ENCODE measurements at places on chromosomes 1 and 21.
A peak's percentile ranks its signal among the peaks of the same experiment; 100 is the strongest.

- no peak for DNase-seq
These were observed 11.1 kb downstream of the ATP6V1G3 start for GRCh38 chr1:198529414-198529813.

- no peak for DNase-seq
These were observed 8.9 kb upstream of the C4BPB start for GRCh38 chr1:207079706-207080241.

DNA sequence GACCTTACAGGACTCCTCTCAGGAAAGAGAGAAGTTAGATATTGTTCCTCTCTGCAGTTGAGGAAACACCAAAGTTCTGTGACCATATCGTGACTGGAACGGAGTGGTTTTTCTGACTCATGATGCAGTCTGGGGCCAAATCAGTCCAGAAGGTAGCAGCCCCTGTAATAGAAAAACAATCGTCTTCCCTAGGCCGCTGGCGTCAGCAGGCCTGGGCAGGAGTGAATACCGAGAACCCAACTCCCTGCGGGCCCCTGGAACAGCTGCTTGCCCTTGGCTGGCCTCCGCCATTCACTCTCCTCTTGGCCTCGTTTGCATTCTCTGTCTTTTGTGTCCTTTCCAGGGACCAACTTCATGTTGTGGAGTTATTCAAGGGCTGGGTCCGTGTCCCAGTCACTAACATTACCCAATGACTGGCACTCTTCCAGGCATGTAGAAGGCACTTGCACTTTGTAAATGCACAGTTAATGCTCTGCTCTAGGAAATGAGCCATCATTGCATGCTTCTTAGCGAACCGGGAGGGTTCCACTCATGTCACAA is 10.9 kb upstream of the CD101 start:
- DNase-seq, result peak; percentile 84

GRCh38 chr1:199898654-199899053 is 128.9 kb upstream of the NR5A2 start:
- no peak for DNase-seq

GRCh38 chr21:38780879-38781278 is 24.9 kb upstream of the ETS2 start:
- no peak for DNase-seq

DNA sequence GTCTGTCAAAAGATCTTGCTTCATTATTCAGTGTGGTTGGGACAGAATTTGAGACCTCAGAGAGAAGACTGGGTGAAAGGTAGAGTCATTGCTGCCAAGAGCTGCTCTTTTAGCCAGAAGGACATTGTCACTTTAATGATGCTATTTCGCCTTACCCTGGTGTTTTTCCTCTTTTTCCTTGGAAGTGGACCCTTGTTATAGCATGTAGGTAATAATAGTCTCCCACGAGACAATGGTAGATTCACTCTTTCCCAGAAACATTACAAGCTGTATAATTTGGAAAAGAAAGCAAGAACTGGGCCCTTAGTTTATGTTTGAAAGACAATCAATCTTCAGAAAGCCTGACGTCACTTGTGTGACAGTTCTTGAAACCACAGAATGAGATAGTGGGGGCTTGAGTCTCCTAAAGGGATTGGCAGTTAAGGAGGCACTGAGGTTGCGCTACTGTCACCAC is 3.8 kb downstream of the SERTAD4 start:
- DNase-seq, result no peak

DNA sequence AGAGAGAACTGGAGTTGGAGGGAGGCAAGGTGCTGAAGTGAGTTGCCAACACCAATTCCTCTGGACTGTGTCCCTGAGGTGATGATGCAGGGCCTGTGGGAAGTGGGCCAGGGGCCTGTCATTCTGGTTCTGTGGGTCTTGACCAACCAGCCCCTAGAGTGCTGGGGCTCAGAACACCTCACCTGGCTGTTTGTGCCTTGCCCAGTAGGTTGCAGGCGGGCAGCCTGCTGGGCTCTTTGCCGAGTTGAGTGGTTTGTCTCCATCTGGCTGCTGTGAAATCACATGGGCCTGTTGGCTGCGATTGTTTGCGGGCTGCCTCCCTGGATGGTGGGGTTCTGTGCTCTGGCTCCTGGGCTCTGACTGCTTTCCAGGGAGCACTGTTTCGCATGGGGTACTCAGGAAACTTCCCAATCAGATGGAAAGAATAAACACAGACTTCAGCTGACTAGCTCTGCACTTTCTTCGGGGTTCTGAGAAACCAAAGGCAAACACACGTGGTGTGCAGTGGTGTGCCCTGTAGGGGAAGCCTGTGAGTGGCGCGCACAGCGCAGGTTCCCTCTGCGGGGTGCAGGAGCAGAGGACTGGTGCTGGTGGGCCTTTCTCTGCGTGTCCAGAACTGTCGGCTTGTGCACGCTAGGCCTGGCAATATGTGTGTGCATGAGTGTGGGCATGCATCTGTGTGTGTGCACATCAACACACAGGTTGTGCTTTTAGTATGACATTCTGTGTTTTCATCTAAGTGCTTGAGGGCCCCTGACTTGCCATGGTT is 95.1 kb downstream of the RHOU start:
- no peak for DNase-seq

DNA sequence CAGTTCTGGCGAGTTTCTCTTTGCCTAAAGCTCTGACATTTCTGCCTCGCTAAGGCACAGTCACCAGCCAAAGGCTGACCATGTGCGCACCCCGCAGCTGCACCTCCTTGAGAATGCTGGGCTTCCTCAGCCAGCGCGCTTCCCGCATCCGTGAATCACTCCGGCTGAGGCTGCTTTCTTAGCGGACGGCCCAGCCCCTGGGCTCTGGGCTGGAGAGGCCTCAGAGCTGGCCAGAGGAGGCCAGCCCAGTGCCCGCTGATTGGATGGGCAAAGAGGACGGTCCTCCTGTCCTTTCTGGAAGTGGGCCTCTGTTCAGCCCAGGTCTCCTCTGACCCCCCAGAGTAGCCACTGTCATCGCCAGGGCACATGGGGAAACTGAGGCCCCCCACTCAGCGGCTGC is 56.1 kb downstream of the PRDM16 start:
- DNase-seq, result no peak

DNA sequence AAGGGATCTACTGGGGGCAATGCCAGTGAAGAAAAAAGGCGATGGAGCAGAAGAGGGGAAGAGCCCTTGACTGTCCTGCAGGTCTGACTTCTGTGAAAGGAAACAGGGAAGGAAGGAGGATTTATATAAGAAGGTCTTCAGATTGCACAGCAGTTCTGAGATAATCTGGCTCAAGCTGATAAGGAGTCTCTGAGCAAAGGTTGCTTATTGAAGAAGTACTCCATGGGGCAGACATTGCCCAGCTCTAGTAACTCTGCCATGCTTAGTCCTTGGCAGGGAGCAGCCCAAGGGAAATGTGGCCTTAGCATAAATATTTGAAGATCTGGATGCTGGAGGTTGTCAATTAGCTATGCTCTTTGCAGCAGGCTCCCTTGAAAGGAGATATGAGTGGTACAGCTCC is 15.9 kb upstream of the TTF2 start:
- DNase-seq, result no peak

Data from left forelimb (tissue), 1 donor.